Stimulated activated CD8-positive, alpha-beta memory T cell treated with anti-CD3 and anti-CD28 coated beads, Interleukin-4, amount 100 ng/mL, for 4 hours (primary cell): ENCODE measurements at places on chromosomes 11 and 22.

- DNase-seq: no peak
These were observed 848.2 kb downstream of the BRD1 start for GRCh38 chr22:48979482-48979881.

- DNase-seq: no peak
These were observed 52.1 kb downstream of the CNTF start for GRCh38 chr11:58674609-58675008.

DNA sequence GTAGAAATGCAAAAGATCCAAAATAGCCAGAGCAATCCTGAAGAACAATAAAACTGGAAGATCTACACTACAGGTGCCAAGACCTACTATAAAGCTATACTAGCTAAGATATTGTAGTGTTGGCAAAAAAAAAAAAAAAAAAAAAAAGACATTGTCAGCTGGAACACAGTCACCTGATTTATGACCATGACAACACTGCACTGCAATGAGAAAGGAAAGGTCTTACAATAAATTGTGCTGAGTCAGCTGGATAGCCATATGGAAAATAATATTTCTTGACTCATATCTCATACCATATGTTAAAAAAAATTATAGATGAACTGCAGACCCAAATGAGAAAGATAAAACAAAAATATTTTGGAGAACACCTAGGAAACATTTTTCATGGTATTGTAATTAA is 3.1 kb upstream of the PANX3 start:
- DNase-seq: no peak

DNA sequence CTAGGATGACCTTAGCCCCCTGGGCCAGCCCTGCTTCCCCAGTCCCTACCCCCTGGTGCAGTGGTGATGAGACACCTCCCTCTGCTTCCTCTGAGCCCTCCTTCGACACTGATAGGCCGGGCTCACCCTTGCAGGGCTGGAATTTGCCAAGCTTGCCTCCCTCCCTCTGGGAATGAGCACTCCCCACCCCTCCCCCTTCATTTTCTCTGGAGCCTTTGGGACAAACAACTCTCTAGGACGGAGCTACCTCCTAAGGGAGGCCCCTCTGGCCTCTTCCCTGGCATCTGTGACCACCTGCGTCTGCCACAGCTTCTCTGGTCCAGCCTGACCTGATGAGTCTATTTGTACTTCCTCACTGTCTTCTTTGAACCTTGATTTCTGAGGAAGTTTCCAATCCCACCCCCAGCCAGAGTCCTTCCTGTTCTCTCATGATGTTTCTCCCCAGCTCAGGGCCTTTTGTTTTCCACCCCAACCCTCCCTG is 53.3 kb upstream of the ADA2 start:
- DNase-seq: no peak

DNA sequence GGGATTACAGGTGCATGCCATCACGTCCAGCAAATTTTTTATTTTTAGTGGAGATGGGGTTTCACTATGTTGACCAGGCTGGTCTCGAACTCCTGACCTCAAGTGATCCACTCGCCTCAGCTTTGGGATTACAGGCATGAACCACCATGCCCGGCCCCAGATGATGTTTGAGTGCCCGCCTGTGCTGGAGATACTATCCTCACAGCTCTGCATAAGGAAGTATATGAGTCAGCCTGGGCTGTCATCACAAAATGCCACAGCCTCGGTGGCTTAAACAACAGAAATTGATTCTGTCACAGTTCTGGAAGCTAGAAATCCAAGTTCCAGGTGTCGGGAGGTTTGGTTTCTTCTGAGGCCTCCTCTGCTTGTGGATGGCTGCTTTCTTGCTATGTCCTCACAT is 119.3 kb downstream of the OSBP2 start:
- no peak for DNase-seq

DNA sequence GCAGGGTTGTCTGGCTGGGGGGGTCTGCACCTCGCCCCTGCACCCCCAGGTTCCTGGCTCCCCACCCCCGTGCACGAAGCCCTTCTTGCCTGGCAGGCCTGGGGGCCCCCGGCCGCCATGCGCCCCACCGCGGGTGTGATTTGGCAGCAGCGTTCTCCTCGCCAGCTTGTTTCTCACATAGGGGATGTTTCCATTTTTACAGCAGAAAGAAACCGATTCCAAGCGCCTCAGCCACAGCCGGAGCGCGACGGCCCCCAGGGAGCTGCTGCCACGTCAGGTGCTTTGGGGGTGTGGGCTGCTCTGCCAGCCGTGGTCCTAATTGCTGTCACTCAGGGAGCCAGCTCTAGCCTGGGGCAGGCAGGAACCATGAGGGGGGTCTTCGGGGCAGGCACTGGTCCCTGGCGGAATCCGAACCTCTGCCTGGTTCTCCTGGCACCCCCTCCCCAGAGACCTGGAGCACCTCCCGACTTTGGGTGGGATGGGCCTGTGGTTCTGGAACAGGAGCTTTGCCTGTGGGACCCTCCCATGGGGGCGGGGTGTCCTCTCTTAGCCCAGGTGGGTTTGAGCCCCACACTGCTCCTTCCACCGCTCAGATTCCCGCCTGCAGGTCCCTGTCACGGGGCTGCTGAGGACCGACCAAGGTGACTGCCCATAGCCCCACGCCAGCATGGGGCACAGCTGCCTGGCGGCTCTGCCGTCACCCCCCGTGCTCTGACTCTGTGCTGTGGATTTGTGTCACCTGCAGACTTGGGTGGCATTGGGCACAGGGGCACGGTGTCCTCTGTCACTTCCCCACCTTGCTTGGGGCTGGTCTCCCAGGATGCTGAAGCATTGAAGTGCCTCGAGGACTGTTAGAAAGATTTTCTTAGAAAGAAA is 54.0 kb downstream of the RTN4R start:
- DNase-seq: no peak

GRCh38 chr22:26452236-26453016 is 23.4 kb downstream of the ASPHD2 start:
- no peak for DNase-seq

DNA sequence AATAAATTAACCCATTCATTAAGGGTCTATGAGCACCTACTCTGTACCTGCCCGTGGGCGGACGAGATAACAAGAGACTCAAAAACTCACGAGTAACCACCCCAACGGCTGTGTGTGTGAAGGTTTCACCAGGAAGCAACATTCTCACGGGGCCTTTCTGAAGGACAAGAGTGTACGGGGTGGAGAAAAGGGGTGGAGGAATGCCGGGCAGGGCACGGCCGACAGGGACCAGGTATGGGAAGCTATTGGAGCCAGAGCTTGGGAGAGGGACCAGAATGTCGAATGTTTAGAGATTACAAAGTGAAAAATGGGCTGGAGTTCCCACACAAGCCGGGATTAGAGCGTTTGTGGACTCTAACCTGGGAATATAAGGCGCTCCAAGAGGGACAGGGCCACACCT is 1.6 kb downstream of the KMT5B start:
- DNase-seq: no peak

DNA sequence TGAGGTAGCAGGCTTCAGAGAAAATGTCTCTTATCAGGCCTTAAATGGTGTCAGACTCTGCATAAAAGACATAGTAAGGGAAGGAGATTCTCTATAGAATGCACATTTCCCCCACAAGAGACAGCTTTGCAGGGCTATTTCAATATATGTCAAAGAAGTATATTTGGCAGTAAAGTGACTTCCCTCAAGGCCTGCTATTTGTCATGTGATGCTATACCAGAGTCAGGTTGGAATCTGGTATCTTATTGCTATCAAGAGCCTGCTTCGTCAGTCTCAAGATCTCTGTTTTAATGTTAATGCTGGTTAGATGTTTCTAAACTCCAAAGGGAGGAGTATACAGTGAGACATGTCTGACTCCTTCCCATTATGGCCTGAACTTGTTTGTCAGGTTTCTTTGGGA is 40.4 kb upstream of the MTMR2 start:
- DNase-seq: no peak

DNA sequence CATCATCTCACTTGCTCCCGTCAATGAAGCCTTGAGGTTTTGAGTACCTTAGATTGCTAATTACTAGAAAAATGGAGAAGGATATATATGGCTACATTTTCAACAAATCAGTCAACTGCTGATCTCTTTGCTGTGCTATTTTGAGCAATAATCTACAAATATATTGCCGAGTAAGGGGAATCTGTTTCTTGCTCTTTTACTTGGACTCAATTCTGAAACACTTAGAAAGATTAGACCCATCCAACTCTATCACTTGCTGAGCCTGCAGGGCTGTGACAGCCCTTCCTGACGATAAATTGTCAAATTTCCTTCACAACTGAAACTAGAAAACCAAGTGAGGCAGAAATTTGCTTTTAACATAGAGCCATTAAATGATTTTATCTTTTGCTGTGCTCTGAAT is 16.9 kb downstream of the FEZ1 start:
- DNase-seq: no peak

- no peak for DNase-seq
These were observed 19.4 kb downstream of the TMEM218 start for GRCh38 chr11:125091877-125092664.

DNA sequence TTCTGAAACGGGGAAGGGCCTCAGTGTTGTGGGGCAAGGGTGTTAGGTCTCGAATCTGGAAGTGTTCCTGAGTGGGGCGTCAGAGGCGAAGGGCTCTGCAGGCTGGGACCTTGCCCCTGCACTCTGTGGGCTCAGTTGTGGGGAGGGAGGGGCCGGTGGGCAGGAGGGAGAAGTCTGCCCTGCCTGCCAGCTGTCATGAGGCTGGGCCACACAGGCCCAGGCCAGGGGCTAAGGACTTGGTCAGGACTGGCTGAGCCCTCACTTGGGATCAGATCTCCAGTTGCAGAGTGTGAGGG is at the start of gene CRACR2B:
Gene CRACR2B (plus strand): TSS at position 23 of the 296 bp plus-strand sequence. CDS start 689 bp downstream, outside the sequence.
- DNase-seq: no peak

- DNase-seq: no peak
These were observed 56.8 kb upstream of the CLMP start for GRCh38 chr11:123251657-123252344.

GRCh38 chr11:68351450-68352275 is 39.3 kb downstream of the LRP5 start:
- DNase-seq: no peak

DNA sequence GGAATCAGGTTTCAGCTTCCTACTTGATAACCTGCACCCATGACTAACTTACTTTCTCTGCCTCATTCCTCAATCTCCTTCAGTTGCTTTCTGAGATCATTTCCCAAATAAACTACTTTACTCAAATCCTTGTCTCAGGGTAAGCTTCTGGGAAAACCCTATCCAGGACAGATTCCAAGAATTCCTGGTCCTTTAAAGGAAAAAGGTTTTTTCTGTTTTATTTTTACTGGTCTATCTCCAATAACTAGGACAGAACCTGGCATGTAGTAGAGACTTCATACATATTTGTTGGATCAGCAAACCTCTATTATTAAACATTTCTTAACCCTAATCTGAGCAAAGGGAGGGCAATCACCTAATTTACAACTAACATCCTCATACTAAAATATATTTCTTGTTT is 910.5 kb upstream of the CHORDC1 start:
- DNase-seq: no peak

DNA sequence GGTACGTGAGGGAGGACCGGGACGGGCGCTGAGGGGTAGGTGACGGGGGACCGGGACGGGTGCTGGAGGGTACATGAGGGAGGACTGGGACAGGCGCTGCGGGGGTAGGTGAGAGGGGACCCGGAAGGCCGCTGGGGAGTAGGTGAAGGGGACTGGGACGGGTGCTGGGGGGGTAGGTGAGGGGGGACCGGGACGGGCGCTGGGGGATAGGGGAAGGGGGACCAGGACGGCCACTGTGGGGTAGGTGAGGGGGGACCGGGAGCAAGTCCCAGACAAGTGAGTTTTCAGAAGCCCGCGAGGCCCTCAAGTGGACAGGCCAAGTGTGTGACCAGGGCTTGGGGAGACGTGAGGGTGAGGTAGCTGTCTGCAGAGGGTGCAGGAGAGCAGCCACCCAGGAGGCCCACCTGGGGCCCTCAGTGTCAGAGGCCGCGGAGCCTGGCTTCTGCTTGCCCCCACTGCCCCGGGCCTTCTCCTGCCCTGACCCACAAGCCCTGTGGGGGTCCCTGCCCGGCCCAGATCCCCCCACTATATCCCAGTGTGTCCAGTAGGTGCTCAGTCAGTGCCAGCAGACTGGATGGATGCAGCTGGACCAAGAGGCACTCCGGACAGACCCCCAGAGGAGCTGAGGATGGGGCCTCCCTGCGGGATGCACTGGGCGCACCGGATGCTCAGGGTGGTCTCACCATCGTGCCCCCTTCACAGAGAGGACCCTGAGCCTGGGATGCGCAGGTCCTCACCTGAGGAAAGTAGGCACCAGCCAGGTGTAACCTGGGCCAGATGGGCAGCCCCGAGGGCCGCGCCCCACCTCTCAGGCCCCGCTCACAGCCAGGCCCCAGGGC is 44.2 kb upstream of the TH start:
- DNase-seq: no peak

DNA sequence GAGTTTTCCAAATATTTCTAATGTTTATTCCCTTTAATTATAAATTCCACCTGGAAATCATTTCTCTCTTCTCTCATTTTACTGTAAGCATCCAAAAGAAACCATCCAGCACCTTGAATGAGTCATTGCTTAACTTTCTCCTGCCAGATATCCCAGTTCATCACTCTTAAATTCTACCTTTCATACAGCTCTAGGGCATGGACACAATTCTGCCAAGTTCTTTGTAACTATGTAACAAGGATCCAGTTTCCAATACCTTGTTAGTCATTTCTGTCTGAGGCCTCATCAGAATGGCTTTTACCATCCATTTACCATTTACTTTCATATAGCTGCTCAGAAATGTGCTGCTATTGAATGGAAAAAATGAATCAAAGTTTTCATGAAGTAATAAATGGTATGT is 455.4 kb upstream of the TENM4 start:
- no peak for DNase-seq

GRCh38 chr11:64165481-64165841 is 452 bp downstream of the MACROD1 start:
- no peak for DNase-seq

GRCh38 chr11:27464909-27465308 is 7.7 kb downstream of the LGR4 start:
- DNase-seq: no peak

- no peak for DNase-seq
These were observed 18.0 kb downstream of the TP53AIP1 start for GRCh38 chr11:128924510-128925249.

GRCh38 chr11:30453705-30454104 is 130.8 kb downstream of the ARL14EP start:
- no peak for DNase-seq

- DNase-seq: no peak
These were observed 18.0 kb downstream of the CNTF start for GRCh38 chr11:58640386-58641023.
